ENCODE measurements at places on chromosomes 2 and 18.

- no peak for DNase-seq
Measured at GRCh38 chr2:47893771-47894170, 12.5 kb downstream of the FBXO11 start.

GRCh38 chr2:46984642-46985476 is 69.3 kb upstream of the MCFD2 start:
- no peak for DNase-seq

DNA sequence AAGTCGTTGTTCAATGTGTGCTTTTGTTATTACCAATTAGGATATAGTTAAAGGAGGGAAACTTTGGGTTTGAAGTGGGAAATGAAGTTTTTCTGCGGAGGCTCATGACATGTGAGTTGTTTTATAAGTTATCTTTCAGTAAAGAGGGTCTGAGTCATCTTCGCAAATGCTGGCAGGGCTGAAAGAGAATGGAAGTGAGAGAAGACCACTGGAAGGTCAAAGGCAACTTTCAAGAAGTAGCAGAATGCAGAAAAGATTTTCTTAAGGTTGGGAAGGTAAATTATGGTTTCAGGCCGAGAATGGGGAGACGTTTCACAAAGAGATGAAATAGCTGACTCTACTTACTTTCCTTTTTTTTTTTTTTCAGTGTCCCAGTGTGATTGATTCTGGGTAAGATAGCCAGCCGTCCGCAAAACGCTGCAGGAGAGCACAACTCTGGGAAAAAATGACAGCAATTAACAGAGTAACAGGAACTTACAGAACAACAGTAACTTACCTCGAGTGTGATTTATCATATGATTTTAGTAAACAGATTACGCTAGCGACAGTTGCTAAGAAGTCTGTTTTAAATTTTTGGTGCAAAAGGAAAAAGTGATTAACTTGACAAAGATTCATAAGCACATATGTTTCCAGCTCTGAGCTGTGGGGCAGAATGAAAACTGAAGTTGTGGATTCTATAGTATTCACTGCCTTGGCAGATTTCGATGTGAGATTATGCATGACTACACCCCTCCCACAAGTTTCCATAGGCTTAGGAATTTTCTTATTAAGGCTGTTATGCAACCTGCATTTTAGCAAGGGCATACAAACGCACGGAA is 46.8 kb upstream of the ACTR3 start:
- DNase-seq: no peak

DNA sequence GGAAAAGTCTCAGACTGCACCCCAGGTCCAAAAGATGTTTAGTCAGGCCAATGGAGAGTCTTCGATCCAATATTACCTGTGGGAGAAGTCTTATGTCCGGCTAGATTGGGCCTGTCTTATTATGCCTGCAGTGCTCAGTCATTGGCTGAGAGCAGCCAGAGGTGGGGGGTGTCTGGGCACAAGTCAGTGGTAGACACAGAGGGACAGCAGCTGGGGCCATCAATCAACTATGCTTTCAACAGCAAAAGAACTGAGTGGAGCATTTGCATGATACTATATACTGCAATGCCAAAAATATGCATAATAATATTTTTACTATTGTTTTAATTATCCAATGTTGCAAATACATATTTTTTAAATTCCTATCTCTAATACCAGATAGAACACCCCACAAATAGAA is 298.6 kb upstream of the CDH20 start:
- no peak for DNase-seq

DNA sequence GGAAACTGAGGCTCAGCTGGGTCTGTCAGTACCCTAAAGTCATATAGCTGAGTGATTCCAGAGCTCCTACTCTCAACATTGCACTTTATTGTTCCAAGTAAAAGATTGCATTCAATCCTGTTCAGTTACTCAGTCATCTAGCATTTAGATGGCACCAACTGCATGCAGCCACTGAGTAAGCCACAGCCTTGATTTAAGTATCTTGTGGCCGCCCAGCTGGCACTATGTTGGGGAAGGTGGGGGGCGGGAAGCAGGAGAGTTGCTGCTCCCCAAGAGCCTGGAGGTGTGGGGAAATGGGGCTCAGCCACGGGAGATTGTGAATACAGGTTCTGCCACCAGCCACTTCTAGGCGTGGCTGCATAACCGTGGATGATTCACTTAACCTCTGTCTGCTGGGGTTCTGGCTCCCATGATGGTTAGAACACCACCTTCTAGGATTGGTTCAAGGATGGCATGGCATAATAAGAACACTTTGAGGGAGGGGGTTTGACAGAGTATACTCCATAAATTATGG is 17.1 kb downstream of the ZFP36L2 start:
- DNase-seq: no peak

- DNase-seq: no peak
Measured at GRCh38 chr2:127536707-127537541, 1.4 kb downstream of the MYO7B start.

DNA sequence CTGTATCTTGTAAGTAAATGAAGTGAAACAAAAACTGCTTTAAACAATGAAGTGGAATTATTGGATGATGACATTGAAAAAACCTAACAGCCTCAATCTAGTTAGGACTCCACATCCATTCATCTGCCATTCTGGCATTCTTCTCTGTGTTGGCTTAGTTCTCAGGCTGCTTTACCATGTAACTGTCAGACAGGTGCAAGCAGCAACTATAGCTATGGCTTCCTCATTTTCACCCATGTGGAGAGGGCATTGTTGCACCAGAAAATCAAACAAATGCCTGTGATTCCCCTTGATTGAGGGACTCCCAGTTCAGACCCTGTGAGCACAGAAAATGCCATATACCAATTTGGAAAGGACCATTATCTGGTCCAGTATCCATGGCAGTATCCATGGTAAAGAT is 129.5 kb upstream of the NYAP2 start:
- DNase-seq: no peak

DNA sequence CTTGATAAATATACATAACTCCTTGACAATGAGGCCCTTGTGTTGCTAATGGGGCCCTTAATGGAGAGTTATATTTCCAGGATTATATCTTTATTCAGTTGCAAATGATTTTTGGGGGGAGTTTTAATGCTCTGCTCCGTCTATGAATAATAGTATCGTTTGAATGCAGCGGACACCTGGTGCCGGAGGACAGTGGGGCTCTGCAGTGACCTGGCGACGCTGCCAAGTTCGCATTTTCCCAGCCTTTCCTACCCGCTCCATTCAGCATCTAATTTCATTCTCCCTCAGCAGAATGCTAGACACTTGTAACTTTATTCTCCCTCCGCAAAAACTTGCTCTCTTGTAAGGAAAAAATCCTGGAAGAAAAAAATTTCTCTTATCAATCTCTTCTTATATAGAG is 257.6 kb upstream of the SALL3 start:
- no peak for DNase-seq

GRCh38 chr2:2333076-2333475 is 2.0 kb upstream of the MYT1L start:
- DNase-seq: peak; percentile 67

DNA sequence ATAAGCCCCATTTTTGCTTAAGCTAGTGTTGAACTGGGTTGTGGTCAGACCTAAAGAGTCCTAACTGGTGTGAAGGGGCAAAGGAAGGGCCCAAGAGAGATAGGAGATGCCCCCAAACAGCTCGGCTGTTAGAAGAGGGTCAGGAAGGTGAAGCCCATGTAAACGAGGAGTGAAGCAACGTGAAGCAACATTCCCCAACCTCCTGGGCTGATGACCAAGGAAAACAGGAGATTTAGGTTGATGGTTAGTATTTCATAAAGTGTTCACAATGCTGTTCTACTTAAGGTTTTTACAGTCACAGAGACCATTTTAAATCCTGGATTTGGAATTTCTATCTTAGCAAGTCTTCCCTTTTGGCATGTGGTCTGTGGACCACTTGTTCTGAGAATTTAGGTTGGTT is 144.0 kb upstream of the SERPINE2 start:
- no peak for DNase-seq
